CD4-positive, alpha-beta T cell treated with Interleukin-4 for 1 hour (primary cell): ENCODE measurements at places on chromosomes 1 and 21.

GRCh38 chr21:39712976-39713375 is 32.0 kb upstream of the IGSF5 start:
- no peak for DNase-seq

GRCh38 chr1:7549277-7550161 is 221.6 kb upstream of the VAMP3 start:
- DNase-seq: no peak

GRCh38 chr1:14320518-14320917 is 278.0 kb upstream of the KAZN start:
- no peak for DNase-seq

DNA sequence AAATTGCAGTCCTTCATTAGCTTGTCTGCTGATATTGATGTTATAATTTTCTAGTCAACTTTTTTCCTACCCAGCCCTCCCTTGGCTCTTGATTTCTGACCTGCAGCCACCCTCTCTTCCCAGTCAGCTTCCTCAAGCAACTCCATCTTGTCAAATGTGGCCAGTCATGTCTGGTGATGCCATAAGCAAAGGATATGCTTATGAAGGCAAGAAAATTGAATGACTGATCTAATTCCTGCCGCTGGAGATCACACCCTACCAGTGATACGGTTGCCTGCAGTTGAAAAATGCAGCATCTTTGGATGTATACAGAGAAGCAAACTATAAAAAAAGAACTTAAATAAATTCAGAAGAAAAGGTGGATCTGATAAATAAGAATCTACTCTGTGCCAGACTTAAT is 297.1 kb upstream of the DAB1 start:
- no peak for DNase-seq

DNA sequence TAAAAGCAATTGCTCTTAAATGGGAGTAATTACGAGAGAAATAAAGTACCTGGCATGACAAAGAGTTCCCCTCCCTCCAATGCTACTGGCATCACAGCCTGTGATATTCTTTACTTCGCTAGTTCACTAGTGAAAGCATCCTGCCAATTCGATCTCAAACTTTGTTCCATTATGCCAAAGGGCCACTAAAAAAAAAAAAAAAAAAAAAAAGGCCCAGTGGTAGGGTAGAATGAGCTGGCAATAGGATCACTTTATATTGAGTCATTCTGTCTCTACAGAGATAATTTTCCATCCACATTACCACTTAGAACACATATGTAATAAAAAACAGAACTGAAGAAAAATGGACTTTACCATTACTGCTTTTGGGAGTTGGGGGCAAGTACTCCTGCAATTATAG is 11.2 kb downstream of the PUM1 start:
- no peak for DNase-seq

- no peak for DNase-seq
These were observed 99.4 kb upstream of the S1PR1 start for GRCh38 chr1:101137144-101138126.

DNA sequence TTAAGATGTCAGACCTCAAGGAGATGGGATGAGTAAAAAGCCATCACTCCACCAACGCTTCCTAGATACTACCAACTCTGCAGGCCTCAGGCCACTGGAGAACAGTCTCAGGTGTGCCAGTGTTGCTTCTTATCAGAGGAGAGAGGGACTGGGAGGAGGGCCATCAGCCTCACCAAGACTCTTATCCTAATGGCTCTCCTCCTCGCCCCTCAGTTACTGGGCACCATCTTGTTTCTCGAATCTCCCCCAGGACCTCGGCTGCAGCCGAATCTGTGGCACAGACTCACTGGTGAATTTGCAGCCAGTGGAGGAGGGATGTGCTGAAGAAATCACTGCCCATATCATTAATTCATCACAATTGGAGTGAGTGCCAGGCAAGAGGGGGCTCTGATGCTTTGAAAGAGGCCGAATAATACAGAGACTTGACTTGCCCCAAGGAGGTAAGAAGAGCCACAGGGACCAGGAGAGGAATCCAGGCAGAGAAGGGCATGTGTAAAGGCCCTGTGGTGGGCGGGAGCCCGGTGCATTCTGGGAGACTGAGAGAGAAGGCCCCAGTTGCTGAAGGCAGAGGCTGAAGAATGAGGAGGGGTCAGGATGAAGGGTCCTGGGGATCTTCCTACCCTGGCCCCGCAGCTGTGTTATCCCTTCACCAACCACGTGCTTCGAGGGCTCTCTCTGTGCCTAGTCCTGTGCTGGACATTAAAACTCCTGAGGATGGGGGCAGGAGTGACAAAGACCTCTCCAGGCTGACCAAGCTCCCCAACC is 129.8 kb downstream of the PTPRU start:
- no peak for DNase-seq
